Activated T-cell treated with anti-CD3 and anti-CD28 coated beads, Interleukin-2, amount 50 U/mL, for 72 hours (primary cell): ENCODE measurements at places on chromosomes 2 and 18.

DNA sequence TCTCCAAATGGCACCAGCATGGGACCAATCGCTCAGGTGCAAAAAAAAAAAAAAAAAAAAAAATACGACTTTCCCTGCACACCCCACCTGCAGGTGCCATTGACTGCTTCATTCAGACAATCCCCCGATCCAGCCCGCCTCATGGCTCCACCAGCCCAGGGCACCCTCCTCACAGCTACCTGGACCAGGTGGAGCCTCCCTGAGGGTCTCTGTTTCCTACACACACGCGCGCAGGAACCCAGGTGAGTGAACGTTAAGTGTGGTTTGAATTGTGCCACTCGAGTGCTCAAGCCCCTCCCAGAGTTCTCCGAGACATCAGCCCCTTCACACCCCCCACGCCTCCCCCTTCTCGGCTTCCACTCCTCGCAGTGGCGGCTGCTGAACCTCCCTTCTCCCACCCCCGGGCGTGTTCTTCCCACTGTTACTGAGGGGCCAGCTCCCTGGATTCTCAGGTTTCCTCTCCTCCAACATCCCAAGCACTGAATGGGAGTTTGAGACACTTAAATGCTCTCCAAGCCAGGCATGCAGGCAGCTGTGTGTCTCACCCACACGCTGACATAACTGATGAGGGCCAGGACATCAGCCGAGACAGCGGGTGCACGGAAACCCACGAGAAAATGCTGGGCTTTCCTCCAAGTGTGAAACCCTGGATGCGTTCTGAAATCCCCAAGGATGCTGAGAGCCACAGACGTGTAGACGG lies 88.8 kb upstream of the SNTG2 start:
- DNase-seq, result no peak

DNA sequence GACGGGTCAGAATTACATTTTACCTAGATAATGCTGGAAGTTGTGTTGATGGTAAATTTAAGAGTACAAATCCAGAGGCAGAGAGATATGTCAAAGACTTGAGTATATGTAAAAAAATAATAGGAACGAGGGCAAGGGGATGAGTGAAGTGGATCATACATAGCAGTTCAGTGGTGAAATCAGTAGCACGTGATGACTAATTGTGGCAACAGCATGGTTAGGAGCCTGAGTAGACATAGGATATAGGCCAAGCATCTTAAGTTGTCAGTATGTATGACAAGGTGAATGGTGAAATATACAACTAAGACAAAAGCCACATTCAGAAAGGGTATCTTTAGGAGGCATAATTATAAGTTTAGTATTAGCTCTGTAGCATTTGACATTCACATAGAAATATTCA lies 826.5 kb upstream of the PIK3C3 start:
- no peak for DNase-seq

GRCh38 chr2:230893841-230894781 lies 29.4 kb downstream of the ITM2C start:
- no peak for DNase-seq

DNA sequence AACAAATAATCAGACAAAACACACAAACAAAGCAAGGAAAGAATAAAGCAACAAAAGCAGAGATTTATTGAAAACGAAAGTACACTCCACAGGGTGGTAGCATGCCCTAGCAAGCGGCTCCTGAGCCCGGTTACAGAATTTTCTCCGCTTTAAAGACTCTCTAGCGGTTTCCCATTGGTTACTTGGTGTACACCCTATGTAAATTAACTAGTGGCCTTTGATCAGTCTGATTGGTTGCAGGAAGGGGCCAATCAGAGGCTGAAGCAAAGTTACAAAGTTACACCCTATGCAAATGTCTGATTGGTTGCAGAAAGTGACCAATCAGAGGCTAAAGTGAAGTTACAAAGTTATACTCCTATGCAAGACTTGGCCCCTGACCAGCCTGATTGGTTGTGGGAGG lies 242.9 kb downstream of the LDLRAD4 start:
- DNase-seq, result no peak

- DNase-seq, result no peak
Measured at GRCh38 chr2:69581774-69582581, 61.6 kb downstream of the AAK1 start.

GRCh38 chr2:516131-516530 lies 161.1 kb downstream of the TMEM18 start:
- DNase-seq, result no peak

- no peak for DNase-seq
Measured at GRCh38 chr18:47558110-47558750, 306.8 kb upstream of the SKOR2 start.

DNA sequence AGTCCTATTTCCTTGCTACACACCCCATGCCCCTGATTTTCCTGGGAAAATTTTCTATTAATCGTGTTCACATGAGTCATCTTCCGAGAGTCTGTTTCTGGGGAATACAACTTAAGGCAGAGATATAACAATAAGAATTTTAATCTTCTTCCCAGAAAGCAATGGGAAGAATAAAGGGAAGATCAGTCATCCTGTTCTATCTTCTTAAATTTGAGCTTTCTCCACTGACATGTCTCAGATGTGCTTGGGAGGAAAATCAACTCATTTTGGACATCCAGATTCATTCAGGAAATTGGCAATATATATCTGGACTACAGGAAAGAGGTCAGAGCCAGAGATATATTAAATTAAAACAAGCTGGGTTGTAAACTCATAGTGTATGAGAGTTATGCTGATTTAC lies 62.3 kb upstream of the SPAG16 start:
- no peak for DNase-seq

DNA sequence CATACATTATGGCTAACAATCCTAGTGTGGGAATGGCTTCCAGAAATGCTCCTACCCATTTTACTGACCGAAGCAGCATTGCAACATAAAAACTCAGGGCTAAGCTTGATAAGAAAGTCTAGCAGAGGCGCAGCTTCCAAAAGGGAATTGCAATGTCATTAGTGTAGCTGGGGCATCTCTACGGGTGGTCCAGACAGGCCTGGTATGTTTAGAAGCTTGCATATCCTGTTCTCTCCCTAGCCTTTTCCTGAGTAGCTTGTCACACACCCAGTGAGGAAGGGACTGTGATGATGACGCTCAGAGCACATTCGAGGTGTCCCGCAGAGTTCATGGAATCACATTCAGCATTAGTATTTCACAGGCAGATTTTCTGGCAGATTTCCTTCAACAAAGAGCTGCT lies 38.0 kb upstream of the COL5A2 start:
- no peak for DNase-seq

DNA sequence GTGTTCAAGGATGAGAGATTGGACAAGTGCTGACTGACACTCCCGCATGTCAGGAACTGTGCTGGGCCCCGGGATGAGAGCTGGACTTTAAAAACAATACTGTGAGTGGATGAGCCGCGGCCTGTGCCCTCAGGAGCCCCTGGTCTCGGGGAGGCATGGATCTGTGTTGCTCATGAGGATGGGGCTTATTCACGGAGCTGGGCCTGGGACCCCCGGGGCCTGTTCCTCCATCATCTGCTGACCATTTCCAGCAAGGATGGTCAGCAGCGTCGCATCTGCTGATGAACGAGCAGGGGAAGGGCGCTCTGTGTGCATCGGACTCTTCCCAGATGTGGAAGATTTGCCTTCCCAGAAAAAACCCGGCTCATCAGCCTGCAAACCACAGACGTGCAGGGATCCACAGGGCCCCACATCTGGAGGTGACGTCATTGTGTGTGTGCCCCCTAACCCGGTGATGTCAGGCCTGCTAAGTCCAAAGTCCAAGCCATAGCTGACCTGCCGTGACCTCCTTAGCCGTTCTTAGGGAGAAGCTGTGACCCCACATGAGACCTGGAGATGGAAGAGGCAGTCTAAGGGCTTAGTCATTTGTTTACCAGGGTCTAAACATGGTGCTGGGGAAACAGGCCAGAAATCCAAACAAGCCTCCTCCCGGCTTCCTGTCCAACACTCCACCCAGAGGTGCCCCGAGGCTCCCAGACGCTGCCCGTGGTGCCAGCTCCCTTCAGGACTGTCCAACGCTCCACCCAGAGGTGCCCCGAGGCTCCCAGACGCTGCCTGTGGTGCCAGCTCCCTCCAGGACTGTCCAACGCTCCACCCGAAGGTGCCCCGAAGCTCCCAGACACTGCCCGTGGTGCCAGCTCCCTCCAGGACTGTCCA lies 143.9 kb downstream of the PXDN start:
- DNase-seq, result no peak

DNA sequence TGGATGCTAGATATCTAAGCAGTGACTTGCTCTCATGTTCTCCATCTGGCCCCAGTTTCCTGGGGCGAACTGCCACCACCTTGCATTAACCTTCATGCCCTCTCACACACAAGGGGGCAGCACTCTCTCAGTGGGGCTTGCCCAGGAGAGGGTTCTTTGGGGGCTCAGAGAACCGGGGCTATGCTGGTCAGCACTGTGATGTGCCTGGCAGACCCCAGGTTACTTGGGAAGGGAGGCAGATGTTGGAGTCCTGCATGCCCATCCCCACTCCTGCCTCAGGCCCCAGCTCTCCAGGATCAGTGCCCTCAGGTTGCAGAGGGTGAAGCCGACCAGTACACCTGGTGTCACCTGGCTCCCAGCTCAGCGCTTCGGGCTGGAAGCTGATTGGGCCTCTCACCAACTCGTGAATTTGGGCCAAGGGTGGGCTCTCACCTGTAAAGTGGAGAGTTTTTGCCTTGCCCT lies 396.2 kb upstream of the HS6ST1 start:
- no peak for DNase-seq

- DNase-seq, result no peak
Measured at GRCh38 chr2:223712642-223713041, 110.5 kb upstream of the SCG2 start.
